ENCODE measurements at places on chromosomes 16 and 17.

DNA sequence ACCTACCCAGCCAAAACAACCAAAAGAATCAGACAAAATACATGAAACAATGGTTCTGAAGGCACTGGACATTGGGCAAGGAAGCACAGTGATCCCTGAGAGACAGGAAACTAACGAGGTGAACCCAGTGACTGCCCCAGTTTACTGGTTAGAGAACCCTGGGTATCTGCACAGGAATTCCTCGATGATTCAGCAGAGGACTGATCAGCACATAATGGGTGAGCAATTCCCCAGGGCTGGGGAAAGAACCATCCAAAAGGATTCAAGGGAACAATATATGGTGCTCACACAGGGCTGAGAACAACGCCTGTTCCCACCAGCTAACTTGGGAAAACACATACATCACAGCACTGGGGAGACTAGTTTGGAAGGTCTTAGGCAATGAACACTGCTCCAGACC lies 167.2 kb downstream of the PARN start:
- no peak for DNase-seq

DNA sequence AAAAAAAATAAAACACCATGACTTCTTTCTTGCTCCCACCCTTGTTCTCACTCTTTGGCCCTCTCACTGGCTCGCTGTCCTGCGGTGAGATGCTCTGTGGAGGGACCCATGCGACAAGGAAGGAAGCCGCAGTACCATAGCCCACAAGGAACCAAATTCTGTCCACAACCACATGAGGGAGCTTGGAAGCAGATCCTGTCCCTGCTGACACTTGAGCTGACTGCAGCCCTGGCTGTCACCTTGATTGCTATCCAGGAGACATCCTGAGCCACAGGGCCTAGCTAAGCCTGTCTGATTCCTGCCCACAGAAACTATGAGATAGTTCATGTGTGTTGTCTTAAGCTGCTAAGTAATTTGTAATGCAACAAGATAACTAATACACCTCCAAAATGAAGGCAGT lies 4.8 kb upstream of the MT2A start:
- DNase-seq: no peak

DNA sequence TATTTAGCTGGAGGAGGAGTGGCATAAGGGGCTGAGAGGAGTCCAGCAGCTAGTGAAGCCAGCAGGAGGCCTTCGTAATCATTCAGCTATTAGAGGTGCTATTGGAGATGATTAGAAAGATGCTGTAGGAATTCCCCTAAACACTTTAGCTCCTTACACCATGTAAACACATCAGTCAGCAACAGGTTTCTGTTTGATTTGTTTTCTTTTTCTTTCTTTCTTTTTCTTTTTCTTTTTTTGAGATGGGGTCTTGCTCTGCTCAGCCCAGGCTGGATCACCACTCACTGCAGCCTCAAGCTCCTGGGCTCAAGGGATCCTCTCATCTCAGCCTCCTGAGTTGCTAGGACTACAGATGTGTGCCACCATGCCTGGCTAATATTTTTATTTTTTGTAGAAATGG lies 10.6 kb upstream of the SEPHS2 start:
- DNase-seq: no peak

DNA sequence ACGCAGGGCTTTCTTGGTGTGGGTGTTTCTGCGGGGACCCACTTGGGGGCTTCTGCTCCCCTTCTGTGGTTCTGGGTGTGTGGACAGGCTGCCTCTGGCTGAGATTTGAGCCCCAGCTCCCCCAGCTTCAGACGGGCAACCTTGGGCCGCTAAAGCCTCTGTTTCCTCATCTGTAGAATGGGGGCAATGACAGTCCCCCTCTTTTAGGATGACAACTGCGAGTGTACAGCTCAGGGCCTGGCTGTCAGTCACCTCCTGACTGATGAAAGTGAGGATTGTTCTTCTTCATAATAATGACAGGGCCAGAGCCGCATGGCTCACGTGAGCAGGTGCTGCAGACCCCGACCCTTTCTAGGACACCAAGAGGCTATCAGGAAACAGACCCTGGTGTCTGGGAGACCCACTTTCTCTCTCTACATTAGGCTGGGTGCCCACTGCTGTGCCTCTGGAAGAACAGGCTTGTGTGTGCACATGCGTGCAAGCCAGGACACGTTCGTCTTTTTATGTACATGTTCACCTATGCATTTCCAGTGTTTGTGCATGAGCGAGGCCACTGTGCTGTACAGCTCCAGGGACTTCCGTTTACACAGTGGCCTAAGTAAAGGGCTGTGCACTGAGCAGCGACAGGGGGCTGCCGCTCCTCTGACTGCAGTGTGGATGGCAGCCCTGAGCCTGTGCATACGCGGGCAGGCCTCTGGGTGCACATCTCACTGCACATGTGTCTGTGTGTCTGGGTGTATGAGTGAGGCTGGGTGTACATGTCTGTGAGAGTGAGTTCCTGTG lies 4.6 kb downstream of the SPNS3 start:
- DNase-seq: no peak

GRCh38 chr17:3750926-3751325 lies 27.2 kb downstream of the HASPIN start:
- DNase-seq: peak; percentile 32

- no peak for DNase-seq
These were observed 3.9 kb upstream of the IGF2BP1 start for GRCh38 chr17:48993305-48993704.

DNA sequence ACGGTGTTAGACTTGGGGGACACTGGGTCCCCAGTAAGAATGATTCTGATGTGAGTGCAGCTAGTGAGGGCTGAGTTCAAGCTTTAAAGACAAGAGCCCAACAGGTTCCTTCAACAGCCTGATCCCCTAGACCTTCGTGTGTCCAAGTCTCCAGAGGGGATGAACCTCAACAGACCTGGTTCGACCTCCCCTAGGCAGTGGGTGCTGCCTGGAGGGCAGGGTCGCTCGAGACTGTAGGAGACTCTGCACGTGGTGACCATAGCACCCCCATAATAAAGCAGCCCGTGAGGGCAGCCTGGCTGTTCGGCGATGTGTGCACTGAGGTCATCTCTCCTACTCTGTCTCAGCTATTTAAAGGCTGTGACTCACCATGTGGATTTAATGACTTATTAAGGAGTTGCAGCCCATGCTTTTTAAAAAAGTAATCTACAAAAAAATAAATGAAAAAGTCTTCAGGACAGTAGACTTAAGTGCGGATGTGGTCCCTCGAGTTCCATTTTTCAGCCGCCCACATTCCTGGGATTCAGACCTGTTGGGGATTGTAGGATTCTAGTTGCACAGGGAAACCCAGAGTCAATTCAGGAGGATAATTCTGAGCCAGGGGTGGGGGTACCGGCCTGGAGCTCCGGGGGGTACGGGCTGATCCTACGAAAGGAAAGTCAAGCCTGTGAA lies 23.4 kb upstream of the METRNL start:
- DNase-seq: no peak

GRCh38 chr16:30700491-30700890 lies 1.5 kb downstream of the SRCAP start:
- no peak for DNase-seq

DNA sequence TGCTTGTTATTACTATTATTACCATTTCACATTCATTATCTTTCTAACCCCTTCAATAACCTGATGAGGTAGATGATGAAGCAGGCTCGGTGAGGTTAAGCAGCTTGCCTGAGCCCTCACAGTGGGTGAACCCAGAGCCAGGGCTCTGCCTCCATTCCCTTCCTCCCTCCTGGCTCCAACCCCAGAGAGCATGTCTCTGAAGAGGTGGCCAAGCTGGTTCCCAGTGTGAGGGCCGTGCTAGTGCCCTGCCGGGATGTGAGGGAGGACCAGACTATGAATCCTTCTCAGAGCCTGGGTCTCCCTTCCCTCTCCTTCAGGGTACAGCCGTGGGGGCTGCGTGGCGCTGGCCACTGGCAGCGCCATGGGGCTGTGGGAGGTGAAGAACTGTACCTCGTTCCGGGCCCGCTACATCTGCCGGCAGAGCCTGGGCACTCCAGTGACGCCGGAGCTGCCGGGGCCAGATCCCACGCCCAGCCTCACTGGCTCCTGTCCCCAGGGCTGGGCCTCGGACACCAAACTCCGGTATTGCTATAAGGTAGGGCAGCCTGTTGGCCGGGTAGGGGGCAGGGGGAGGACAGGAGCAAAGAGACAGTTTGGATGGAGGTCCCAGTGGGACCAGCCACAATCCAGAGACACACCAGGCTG lies 49.6 kb downstream of the MRC2 start:
- no peak for DNase-seq

DNA sequence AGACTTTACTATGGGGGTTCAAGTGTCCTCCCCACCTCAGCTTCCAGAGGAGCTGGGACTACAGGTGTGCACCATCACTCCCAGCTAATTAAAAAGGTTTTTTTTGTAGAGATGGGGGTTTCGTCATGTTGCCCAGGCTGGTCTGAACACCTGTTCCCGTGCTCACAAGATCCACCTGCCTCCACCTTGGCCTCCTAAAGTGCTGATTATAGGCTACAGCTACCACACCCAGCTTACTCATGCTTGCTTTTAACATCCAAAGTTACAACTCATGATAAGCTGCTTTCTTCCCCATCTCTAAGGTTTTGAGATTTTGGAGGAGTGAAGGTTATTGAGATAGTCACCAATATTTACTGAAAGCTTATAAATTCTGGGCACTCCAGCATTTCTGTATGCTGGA lies 2.6 kb downstream of the NUP88 start:
- no peak for DNase-seq
